ENCODE measurements at places on chromosomes 5 and 9. TPM values are rescaled to one million over a fixed set of nuclear protein-coding genes. Genes with fewer than 3 reads are reported as not detected.
A peak's percentile ranks its signal among the peaks of the same experiment; 100 is the strongest.

The FAM114A2 gene
- 36.6 TPM for total RNA-seq

DNA sequence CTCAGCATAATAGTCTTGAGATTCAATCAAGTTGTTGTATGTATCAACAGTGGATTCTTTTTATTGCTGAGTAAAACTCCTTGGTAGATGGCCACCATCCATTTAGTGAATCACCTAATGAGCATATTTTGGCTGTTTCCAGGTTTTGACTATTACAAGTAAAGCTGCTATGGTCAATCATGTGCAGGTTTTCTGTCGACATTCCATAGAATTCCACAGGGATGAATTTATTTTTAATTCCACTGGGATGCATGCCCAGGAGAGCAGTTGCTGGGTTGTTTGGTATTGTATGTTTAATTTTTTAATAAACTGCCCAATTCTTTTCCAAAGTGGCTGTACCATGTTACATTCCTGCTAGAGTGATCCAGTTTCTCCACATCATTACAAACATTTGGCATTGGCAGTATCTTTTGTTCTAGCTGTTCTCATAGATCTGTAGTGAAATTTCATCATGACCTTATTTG is 10.5 kb upstream of the S1PR3 start:
- H3K4me3 ChIP-seq: no peak overlapping the region
- H3K4me1 ChIP-seq: no peaks in the 10 kb centered on the region
- H3K27ac ChIP-seq: no peak overlapping the region
- H3K36me3 ChIP-seq: no peaks in the 10 kb centered on the region
- peak; percentile 11 for DNase-seq

- no peaks in the 10 kb centered on the region for H3K36me3 ChIP-seq
- no peak overlapping the region for H3K27ac ChIP-seq
- H3K4me3 ChIP-seq: no peak overlapping the region
- no peak for DNase-seq
Observed at GRCh38 chr5:5589857-5590256, 167.4 kb downstream of the ICE1 start.

DNA sequence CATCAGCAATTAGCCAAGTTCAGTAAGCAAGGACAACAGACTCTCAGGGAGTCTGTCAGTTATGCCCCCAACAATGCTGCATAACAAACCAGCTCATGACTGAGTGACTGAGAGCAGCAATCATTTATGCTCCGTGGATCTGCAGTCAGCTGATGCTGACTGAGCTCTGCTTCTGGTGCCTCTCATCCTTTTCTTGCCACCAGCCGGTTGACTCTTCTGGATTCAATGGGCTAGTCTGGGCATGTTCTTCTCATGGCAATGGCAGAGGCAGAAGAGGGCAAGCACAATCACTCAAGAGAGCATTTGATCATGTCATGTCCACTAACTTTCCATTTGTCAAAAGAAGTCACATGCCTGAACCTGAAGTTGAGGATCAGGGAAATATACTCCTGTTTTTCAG is 157.0 kb upstream of the NTRK2 start:
- H3K4me3 ChIP-seq: no peak overlapping the region
- no peaks in the 10 kb centered on the region for H3K36me3 ChIP-seq
- no peaks in the 10 kb centered on the region for H3K27me3 ChIP-seq

DNA sequence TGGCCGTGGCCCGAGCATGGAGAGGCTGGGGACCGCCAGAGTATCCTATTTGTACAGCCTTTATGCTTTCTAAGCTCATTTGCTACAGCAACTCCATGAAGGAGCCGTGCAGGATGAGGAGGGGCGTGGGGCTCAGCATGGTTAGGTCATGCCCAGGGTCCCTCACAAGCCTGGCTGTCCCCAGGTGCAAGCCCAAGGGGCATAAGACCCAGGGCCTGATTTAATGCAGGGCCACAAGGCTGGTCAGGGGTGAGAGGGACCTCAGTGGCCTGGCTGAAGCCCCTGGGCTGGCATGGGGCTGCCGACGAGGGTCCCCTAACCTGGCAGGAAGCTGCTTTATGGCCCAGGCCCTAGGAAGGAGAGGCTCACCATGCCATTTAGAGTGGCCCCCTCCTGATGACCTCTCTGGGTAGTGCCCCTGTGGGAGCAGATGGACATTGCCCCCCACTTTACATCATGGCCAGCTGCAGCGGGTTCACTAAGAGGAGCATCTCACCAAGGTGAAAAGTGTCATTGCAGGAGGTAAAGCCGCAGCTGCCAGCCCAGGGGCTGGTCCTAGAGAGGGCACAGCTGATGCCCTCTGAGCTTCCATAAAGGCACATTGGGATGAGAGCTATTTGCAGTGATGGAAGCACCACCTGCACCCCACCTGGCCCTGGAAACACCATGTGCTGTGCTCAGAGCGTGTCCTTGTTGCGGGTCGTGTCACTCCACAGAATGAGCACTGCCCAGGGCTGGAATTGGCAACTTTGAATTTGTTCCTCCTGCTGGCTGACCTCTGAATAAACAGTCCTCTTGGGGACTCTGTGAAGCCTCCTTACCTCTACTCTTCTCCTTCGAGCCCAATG is 58.9 kb downstream of the ZNF618 start:
- H3K4me1 ChIP-seq: peaks cover under 1% of the 10 kb centered on the region
- H3K27me3 ChIP-seq: no peaks in the 10 kb centered on the region
- H3K27ac ChIP-seq: no peak overlapping the region
- no peaks in the 10 kb centered on the region for H3K36me3 ChIP-seq
- DNase-seq: peak; percentile 21
- no peak overlapping the region for H3K4me3 ChIP-seq

The GNA14 gene
- 0.45 TPM for total RNA-seq

- no peaks in the 10 kb centered on the region for H3K27me3 ChIP-seq
- no peaks in the 10 kb centered on the region for H3K36me3 ChIP-seq
- no peaks in the 10 kb centered on the region for H3K4me1 ChIP-seq
- H3K4me3 ChIP-seq: no peak overlapping the region
- no peak for DNase-seq
Observed at GRCh38 chr9:134344068-134344799, 18.0 kb downstream of the RXRA start.

DNA sequence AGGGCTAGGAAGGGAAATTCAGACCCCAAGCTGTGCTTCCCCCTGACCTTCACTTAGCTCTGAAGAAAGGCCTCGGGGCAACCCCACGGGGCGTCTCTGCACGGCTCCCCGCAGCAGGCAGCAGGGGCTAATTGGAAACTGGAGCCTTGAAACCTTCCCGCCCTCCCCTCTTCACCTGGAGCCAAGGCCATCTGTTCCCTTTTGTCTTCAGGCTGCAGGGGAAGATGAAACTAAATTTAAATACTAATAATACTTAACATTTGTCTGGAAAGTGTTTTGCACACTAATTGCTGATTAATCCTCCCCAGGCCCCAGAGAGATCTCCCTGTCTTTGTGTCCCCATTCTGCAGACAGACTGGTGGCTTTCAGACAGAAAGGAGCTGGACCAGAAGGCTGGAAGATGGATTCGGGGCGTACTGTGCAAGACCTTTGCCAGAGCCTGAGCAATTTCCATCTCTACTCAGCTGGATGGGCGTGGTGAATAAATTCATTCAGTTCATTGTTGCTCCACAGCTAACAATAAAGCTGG is 34.1 kb upstream of the CPLX2 start:
- no peaks in the 10 kb centered on the region for H3K4me1 ChIP-seq
- no peaks in the 10 kb centered on the region for H3K36me3 ChIP-seq
- no peak overlapping the region for H3K4me3 ChIP-seq
- no peaks in the 10 kb centered on the region for H3K27me3 ChIP-seq
- no peak for DNase-seq
- H3K27ac ChIP-seq: no peak overlapping the region

DNA sequence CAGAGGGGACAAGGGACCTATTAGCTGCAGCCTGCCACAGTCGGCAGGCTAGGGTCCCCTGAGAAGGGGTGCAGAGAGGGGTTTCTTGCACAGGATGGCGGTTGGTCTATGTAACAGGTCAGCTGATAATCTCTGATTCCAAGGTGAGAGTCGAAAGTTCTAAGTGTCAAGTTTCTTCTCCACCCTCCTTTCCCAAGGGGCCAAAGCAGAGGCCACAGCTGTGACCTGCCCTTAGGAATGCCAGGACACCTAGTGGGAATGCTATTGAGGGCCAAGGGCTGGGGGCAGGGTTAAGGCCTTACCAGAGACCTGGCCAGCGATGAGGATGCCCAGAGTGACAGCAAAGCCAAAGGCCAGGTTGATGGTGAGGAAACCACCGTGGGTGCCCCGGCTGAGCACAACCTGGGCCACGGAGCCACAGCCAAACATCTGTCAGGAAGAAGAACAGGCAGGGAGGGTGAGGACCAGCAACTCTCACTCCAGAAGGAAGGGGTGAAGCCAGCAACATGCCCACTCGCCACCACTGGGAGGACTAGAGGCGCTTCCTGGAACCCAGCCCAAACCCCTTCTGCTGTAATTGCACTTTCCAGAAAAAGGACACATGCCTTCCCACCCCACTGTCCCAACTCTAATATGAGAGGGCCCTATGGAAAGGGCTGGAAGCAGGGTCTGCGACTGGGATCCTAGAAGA is 3.8 kb downstream of the AQP3 start:
- no peak overlapping the region for H3K27ac ChIP-seq
- H3K4me3 ChIP-seq: no peak overlapping the region
- no peak for DNase-seq
- peaks cover 9% of the 10 kb centered on the region for H3K4me1 ChIP-seq
- H3K27me3 ChIP-seq: no peaks in the 10 kb centered on the region

The NSUN2 gene
- total RNA-seq: 112 TPM

DNA sequence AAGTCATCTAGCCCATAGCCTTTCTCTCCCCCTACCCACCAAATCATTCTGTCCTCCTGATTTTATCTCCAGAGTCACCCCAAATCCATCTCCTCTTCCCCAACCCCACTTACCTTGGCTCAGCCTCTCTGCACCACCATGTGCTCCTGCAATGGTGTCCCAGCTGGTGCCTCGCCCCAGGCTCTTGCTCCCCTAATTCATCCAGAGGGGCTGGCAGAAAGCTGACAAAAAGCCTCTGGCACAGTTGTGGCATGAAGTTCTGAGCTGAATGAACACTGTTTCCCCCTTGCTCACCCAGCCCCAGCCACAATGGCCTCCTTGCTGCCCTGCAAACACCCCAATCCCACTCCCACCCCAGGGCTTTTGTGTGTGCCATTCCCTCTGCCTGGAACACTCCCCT is 10.2 kb downstream of the RETREG1 start:
- no peaks in the 10 kb centered on the region for H3K36me3 ChIP-seq
- H3K27ac ChIP-seq: no peak overlapping the region
- DNase-seq: no peak
- no peak overlapping the region for H3K4me3 ChIP-seq
- no peaks in the 10 kb centered on the region for H3K4me1 ChIP-seq

- peaks cover 9% of the 10 kb centered on the region for H3K4me1 ChIP-seq
- 0 out of 2 replicates have a peak, but pooled peaks cover 7% of the 10 kb centered on the region for H3K27me3 ChIP-seq
- DNase-seq: no peak
- 0 out of 2 replicates have a peak, but pooled peaks cover 2% of the 10 kb centered on the region for H3K36me3 ChIP-seq
- no peak overlapping the region for H3K27ac ChIP-seq
- no peak overlapping the region for H3K4me3 ChIP-seq
Observed at GRCh38 chr9:136248951-136249876, 3.6 kb upstream of the QSOX2 start.

The ENHO gene
- not detected for total RNA-seq

The SLC34A3 gene
- total RNA-seq: not detected

Measured in SJSA1 (cell line).